ENCODE measurements at places on chromosomes 4 and X. TPM values are rescaled to one million over a fixed set of nuclear protein-coding genes. Genes with fewer than 3 reads are reported as not detected.

The RHOXF1 gene
- not detected for total RNA-seq

The NSG1 gene
- 22.3 TPM for total RNA-seq

The TNIP3 gene
- total RNA-seq: not detected

The PABPC1L2A gene
- 0.83 TPM for total RNA-seq

The NHS gene
- 4.5 TPM for total RNA-seq

The SLITRK4 gene
- total RNA-seq: not detected

The MAP7D3 gene
- 12.4 TPM for total RNA-seq

The DNAAF6 gene
- total RNA-seq: not detected

The CNKSR2 gene
- total RNA-seq: 7.7 TPM

The TMPRSS11E gene
- total RNA-seq: 3.5 TPM

The PABPC1L2B gene
- 1.7 TPM for total RNA-seq

The ZIC3 gene
- total RNA-seq: 78.0 TPM

The CLGN gene
- total RNA-seq: 3.4 TPM

The RAI2 gene
- total RNA-seq: 0.57 TPM

The ATP5ME gene
- 468 TPM for total RNA-seq

The EREG gene
- 0.09 TPM for total RNA-seq

The DCAF12L1 gene
- total RNA-seq: 1.6 TPM

The COL25A1 gene
- 6.6 TPM for total RNA-seq

The SPARCL1 gene
- total RNA-seq: 0.82 TPM

The MAGEA12 gene
- 0.57 TPM for total RNA-seq

The ADH7 gene
- not detected for total RNA-seq

The TXK gene
- 0.70 TPM for total RNA-seq

The CABS1 gene
- not detected for total RNA-seq

The CPLX1 gene
- total RNA-seq: 2.0 TPM

The SULT1E1 gene
- total RNA-seq: not detected

The CT47B1 gene
- not detected for total RNA-seq

The FAM9C gene
- 0.07 TPM for total RNA-seq

The PROM1 gene
- 56.8 TPM for total RNA-seq

The FGFBP2 gene
- total RNA-seq: 0.24 TPM

The SLC9B2 gene
- 5.0 TPM for total RNA-seq

The MAGEA11 gene
- not detected for total RNA-seq

The GUCY1B1 gene
- total RNA-seq: 12.7 TPM

The KDR gene
- 87.2 TPM for total RNA-seq

The GASK1B gene
- total RNA-seq: 0.23 TPM
